GM13977 (cell line): ENCODE measurements at places on chromosomes 7 and 10.

DNA sequence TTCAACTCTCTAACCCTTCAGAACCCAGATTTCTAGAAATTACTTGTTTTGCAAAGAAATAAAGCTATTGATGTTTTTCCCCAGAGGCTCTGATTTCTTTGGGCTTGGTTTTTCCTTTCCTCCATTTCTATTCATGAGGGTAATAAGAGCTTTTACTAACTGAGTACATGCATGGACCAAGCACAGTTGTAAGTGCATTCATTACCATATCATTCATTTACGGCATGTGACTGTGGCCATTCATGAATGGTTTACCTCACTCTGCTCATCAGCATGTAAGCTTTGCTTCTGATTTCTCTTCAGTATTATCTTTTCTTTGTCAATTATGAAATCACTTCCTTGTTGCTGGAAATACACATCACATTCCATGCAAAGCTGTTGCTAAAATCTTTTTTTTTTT is 42.4 kb downstream of the LAMB4 start:
- DNase-seq = no peak

DNA sequence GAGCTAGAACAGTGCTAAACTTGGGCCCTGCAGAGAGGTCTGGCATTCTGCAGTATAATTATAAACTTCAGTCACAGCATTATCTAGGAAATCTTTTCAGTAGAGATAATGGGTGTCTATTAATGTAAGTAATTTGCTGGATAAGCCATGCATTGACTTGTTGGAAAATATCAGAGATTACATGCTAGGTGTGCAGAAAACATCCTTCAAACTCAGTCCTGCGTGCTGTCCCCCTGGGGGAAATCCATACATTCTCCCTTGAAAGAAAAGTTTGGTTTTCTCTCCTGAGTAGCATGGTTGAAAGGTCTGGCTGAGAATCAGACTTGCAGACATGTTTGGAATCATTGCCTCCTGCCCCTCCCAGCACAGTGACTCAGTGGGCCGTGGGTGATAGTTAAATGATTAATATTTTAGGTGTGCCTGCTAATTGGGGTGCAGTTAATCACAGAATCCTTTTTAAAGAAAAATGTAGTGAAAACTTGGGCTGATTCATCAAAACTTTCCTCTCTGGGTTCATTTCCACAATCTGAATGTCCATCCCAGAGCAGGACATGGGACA is 13.9 kb upstream of the PRXL2A start:
- DNase-seq = no peak

DNA sequence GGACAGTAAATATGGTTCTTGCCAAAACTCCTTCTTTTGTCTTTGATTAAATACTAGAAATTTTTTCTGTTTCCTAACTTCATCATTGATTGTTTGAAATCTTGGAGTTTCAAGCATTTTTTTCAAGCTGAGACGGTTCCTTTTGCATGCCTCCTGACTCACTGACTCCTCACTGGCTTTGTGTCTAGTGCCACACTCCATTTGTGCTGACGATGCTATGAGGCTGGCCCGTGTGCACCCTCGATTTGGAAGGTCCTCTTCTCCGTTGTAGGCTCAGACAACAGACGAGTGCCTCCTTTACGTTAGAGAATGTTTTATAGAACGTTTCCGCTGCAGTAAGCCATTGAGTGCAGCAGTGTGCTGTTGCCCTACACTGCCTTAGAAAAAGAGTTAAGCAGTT is 10.8 kb upstream of the CSGALNACT2 start:
- no peak for DNase-seq

- DNase-seq = no peak
Measured at GRCh38 chr10:70778267-70778924, 6.8 kb downstream of the TBATA start.

DNA sequence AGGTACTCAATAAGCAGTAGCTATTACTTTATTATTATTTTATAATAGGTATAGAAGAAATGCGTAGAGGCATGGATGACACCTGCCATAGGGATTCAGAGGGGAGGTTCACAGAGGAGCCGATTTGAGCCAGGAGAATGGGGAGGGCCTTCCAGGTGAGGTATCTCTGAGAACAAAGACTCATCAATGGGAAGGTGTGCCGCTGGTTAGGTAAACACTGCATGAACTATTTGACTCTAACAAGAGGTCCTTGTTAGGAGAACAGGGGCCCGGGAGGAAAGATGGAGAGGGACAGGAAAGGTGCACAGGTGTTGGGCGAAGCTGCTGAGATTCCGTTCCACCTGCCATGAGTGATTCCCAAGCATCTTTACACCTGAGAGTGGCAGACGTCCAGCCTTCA is 41.8 kb upstream of the TMEM273 start:
- no peak for DNase-seq

- no peak for DNase-seq
Measured at GRCh38 chr10:130026670-130027456, 62.8 kb upstream of the EBF3 start.

DNA sequence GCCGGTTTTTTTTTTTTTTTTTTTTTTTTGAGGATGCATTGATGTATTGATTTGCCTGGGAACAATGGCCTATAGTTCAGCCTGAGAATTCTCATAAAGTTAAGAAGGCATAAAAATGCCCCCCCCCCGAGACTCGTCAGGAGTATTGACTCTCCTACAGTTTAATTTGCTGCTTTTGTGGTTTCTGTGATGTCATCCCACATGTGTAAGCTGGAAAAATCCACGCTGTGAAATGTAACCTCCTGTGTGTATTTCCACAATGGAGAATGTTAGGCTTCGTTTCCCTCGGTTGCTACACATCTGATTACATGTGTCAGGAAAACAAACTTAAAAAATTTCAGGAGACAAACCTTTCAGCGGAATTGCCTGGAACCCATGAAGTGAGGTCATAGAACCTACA is 117.9 kb downstream of the FANK1 start:
- no peak for DNase-seq

DNA sequence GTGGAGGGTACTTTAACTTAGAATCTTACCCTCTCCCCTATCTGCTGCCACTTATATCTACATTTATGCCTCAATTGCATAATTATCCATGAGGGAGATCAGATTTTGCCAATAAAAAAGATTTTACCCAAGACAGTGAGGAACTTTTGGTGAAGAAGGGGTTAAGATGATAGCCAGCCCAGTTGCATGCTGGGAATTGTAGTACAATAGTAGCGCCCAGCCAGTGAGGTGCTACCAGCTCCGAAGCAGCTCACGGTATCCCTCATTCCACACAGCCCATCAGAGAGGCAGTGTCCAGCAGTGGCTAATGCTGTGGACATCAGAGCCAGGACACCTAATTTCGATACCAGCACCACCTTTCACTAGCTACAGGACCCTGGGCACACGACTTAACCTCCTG is 5.9 kb upstream of the LGI1 start:
- no peak for DNase-seq

- no peak for DNase-seq
Measured at GRCh38 chr7:150428671-150429451, 21.6 kb upstream of the GIMAP8 start.

DNA sequence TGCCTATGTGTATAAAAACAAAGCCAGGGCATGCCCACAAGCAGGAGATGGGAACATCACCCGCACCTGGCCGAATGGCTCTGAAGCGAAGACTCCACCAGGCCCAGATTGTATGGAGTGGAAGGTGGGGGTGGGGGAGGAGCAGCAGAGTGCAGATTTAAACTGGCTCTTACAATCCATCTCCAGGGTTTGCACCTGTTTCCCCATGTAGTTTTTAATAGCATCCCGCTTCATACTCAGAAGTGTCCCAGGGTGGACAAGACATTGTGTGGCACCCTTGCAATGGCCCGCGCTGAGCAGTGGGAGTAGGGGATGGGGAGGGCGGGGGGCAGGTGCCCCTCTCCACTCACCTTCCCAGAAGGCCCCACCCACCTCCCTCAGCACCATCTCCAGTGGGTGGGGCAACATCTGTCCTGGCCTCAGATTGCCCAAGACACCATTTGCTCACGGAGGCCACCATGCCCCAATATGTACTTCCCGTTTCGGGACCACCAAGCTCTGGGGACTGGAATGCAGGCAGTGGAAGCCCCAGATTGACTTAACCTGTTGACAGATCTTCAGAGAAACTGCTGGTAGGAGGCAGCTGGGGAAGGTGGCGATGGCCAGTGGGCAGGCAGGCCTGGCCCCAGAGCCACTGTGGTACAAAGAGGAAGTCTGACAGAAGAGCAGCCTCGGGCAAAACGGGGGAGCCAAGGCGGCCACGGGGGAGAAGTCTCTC is 23.0 kb downstream of the VSIR start:
- no peak for DNase-seq

- DNase-seq = no peak
Measured at GRCh38 chr10:86956195-86956847, 1.1 kb downstream of the MMRN2 start.

GRCh38 chr7:34407586-34407985 is 250.4 kb upstream of the NPSR1 start:
- DNase-seq = no peak

GRCh38 chr10:50324046-50324445 is 72.7 kb upstream of the ASAH2 start:
- no peak for DNase-seq

DNA sequence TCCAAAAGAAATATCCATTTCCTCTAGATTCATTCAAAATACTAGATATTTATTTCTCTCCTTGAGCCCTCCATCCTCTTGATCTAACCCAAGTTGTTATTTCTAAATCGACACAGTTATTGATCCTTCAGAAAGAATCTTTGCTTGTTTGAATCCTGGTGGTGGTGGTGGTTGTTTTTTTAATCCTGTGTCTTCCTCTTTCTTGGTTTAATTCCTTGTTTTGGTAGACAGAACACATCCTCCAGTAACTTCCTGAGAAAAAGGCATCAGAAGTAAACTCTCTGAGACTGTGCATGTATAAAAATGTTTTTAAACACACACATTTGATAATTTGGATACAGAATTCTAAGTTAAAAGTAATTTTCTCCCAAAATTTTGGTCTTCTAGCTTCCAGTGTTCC is 49.9 kb downstream of the SIRT1 start:
- no peak for DNase-seq

DNA sequence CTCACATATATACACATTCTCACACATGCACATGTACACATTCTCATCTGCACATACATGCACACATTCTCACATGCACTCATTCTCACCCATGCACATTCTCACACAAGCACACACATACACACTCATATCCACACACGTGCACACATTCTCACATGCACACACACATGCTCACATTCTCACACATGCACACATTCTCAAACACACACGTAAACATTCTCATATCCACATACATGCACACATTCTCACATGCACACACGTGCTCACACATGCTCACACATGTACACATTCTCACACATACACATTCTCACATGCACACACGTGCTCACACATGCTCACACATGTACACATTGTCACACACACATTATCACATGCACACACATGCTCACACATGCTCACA is 260.6 kb downstream of the PTPRN2 start:
- DNase-seq = no peak

GRCh38 chr10:13614530-13615332 is 28.0 kb downstream of the PRPF18 start:
- no peak for DNase-seq

DNA sequence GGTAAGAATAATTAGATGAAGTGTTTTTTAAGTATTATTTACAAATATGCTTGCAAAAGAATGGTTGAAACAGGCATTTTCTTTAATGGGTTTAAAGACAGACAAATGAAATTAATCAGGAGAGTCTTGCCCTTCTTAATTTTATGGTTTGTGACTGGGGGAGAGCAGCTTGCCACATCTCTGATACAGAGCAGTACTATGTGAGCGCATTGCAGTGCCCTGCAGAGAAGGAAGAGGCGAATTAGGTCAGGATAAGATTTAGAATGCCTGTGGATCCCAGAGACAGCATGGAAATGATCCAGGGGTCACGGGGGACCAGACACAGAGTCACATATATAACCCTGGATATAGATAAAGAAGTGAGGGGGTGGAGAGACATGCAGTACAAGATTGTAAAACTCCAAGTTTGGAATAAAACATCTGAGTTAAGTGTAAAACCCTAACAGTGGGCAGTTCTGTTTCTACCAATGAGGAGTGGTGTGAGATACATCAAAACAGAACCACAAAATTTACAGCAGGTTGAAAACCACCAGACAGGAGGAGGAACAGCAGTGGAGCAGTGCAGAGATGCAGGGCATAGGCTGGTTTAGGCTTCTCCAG is 125.5 kb downstream of the FAM204A start:
- DNase-seq = no peak

GRCh38 chr10:101774589-101775272 is 1.2 kb downstream of the FGF8 start:
- no peak for DNase-seq

DNA sequence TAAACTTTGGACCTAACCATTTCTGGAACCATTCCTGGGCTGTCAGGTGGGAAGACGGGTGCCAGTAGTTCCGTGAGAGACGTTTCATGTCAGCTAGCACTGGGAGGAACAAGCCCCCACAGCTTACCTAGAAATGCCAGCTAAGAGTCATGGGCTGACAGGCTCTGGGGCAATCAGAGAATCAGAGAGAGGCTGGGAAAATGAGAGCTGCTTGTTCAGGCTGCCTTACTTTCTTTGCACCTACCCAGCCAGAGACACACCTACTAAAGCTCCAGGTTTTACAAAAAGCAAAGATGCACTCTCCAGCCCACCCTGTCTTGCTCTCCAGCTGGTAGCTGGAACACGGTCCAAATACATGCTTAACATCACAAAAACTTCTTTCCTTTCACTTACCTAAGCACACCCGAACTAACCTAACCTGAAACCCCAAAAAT is 688 bp downstream of the PTN start:
- no peak for DNase-seq

- DNase-seq = no peak
Measured at GRCh38 chr10:66368146-66368545, 557.7 kb upstream of the LRRTM3 start.

GRCh38 chr7:81267508-81267907 is 348.7 kb upstream of the SEMA3C start:
- DNase-seq = no peak

- DNase-seq = no peak
Measured at GRCh38 chr10:70940834-70941568, 52.6 kb upstream of the PCBD1 start.

DNA sequence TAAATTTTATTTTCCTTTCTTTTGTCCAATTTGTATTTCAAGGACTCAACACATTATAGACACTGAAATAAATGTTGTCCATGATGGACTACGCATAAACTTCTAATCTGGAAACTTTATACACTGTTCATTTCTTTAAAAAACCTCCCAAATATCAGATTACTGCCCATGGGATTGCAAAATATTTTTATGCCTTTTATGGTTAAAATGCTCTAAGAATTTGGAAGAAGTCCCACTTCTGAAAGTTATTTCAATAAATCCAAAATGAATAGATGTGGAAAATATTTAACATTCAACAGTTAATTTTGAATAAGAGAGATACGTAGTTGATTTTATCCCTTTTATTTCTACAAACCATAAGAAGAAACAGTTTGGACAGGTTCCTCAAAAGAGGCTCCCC is 46.1 kb downstream of the CABCOCO1 start:
- DNase-seq = no peak

DNA sequence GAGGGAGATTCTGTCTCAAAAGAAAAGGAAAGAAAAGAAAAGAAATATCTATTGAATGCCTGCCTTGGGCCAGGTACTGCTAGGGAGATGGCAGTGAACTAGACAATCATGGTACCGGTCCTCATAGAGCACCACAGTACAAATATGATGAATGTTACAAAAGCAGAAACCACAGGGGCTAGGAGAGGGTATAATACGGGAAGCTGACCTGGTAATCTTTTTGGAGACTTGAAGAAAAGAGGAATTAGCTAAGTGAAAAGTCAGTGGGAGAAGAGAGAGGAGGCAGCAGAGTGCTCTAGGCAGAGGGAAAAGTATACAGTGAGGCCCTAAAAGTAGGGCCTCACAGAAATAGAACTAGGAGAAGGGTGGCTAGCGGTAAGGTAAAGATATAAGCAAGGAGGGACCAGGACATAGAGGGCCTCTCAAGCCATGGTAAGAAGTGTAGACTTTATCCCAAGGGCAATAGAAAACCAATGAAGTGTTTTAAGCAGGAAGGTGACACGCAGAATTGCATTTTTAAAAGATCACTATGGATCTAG is 42.8 kb upstream of the WNT8B start:
- DNase-seq = no peak
